ENCODE measurements at places on chromosomes 5 and 9. TPM values are rescaled to one million over a fixed set of nuclear protein-coding genes. Genes with fewer than 3 reads are reported as not detected.

GRCh38 chr9:35549441-35549840 is 55.6 kb upstream of the TESK1 start:
- no peaks in the 10 kb centered on the region for H3K36me3 ChIP-seq
- no peak for DNase-seq
- no peak overlapping the region for H3K4me3 ChIP-seq
- H3K4me1 ChIP-seq = peaks cover 17% of the 10 kb centered on the region
- no peaks in the 10 kb centered on the region for H3K27me3 ChIP-seq

DNA sequence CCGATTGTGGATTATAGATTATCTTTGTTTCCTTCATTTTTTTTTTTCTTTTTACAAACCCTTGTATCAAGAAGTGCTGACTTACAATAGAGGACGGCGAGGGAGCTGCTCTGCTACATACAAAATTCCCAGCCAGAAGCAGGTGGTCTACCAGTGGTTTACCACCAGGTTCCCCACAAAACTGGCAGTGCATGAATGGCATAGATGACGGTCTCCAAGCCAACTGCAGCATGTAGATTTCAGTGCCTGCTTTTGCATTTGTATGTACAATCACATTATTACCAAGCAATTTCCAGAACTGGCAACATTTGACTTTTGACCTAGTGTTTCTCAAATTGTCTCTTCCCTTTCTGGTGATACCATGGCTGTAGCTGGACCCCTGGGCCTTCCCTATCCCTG is 84.0 kb downstream of the ACER2 start:
- H3K27ac ChIP-seq = no peak overlapping the region
- no peaks in the 10 kb centered on the region for H3K27me3 ChIP-seq
- H3K36me3 ChIP-seq = no peaks in the 10 kb centered on the region
- no peaks in the 10 kb centered on the region for H3K4me1 ChIP-seq
- H3K4me3 ChIP-seq = no peak overlapping the region
- DNase-seq = no peak

Gene NXNL2
- 1.4 TPM for total RNA-seq

Gene MARVELD2
- total RNA-seq = 17.3 TPM

GRCh38 chr5:158797498-158797845 is 302.2 kb downstream of the EBF1 start:
- no peak for DNase-seq
- no peak overlapping the region for H3K4me3 ChIP-seq
- H3K27ac ChIP-seq = no peak overlapping the region
- no peaks in the 10 kb centered on the region for H3K27me3 ChIP-seq

DNA sequence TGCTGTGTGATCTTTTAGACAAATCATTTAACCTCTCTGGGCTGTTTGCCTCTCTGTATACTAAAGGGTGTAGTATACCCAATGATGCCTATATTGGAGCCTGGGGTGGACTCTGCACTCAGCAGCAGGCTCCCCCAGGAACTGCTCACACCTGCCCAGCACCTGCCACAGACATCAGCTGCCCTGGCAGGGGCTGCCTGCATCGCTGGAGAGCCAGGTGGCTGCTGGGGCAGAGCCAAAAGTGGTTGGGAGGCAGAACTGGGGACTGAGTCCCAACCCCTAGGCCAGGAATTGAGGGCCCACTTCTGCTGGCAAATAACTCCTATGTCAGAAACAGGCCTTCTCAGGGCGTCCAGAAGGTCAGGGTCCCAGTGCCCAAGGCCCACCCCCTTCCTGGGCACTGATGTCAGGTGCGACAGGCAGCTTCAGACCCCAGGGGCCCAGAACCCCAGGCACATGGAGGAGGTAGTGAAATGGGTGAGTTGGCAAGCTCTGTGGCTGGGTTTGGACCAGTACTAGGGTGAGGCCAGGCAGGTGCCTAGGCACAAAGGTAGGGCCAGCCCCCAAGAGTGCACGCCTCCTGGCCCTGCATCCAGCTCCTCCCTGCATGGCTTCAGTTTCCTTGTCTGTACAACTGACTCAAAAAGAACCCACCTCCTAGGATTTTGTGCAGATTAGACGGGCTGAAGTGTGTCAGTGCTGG is 5.8 kb downstream of the UNC5A start:
- no peaks in the 10 kb centered on the region for H3K4me1 ChIP-seq
- DNase-seq = no peak
- no peaks in the 10 kb centered on the region for H3K27me3 ChIP-seq
- no peaks in the 10 kb centered on the region for H3K36me3 ChIP-seq
- H3K4me3 ChIP-seq = no peak overlapping the region
- H3K27ac ChIP-seq = no peak overlapping the region
